ENCODE measurements at places on chromosomes 7 and 10.

GRCh38 chr10:118062798-118063238 lies 16.1 kb upstream of the RAB11FIP2 start:
- no peak for DNase-seq

DNA sequence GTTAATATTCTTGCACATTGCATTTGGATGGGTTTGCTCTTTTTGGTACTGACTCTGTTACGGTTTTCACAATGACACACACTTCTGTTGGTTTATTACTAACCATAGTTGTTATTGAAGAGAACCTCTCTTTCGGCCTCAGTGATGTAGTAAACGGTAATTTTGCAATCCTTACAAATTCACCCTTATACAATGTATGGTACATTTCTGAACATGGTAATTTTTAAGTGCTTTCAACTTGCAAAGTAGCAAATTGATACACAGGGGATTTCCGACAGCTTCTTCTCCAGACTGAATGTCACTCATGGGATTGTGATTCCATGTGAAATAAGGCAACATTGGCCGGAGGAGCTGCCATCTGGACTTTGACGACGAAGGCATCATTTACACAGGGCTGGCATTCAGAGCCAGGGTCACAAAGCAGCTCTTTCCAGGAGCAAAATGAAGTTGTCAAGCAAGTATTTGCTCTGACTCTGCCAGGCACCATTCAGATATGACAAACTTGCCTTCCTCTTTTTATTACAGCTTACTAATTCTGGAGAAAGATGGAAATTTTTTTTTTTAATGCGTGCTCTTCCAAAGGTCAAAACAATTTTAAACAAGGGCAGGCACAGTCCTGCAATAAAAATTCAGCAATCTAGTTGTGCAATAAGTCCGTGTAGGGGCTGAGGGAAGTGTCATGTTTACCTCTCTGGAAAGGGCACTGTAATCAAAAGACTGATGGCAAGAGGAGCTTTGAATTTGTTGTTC lies 711.5 kb upstream of the C7orf33 start:
- DNase-seq: no peak

- no peak for DNase-seq
These were observed 32.1 kb downstream of the ASB4 start for GRCh38 chr7:95517870-95518269.

- DNase-seq: no peak
These were observed 1.5 kb downstream of the FAM131B start for GRCh38 chr7:143360788-143361551.

DNA sequence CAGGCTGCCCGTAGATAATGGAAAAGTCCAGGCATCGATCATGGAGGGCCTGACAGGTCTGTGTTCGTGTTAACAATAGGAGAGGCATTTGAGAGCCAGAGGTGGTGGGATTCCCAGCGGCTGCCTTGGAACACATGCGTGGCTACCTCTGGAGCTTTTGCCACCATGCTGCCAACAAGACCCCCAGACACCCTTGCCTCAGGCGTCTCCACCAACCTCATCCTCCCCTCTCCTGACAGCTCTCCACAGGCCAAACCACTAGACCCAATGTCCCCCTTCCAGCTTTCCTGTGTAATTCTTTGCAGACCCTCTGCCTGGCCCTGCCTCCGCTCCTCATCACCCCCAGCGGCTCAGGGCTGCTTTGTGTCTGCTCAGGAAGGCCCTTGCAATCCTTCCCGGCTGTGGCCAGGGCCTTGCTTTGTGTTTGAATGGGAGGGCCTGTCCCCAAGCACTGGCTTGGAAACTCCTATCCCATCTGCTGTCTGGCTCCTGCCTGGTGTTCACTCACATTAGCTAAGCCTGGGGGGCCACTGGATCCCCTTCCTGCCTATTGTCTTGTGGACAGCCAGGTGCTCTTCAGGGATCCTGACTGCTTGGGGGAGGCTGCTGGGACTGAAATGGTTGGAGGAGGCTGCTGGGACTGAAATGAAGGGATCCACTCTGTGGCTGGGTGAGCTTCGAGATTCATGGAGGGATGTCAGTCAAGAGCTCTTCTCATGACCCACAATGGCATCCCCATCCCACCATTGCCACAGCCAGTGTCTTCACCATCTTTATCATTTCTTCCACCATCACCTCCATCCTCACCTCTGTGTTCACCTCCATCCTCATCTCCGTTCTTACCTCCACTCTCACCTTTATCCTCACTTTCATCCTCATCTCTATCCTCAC lies 60.8 kb upstream of the ELN start:
- no peak for DNase-seq

DNA sequence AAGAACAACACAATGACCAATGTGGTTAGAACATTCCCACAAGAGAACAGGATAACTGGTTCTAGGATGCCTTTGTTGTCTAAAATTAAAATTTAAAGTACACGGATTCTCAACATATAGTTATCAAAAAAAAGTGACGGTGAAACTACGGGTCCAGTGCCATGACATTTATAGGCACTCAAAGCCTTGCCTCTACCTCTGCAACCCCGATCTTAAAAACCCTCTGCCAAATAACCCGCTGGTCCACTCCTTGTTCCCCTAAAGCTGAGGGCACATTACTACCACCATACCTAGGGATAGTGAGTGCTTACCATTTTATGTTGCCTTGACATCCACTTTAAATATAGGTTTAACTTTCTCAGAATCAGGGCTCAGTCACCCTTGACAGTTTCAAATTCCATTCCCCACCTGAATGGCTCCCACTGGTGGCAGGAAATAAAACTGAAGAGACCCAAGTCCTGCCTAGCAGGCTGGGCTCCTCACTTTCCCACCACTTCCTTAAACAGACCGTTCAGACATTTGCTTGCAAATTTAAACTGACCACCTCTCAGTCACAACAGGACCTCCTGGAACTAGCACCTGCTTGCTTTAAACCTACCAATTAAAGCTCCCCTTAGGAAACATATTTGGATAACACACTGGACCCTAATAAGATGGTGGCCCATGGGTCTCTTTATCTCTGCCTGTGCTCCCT lies 169.9 kb upstream of the ASAH2 start:
- no peak for DNase-seq

- no peak for DNase-seq
These were observed 46.1 kb upstream of the ZMIZ1 start for GRCh38 chr10:79022565-79023230.

DNA sequence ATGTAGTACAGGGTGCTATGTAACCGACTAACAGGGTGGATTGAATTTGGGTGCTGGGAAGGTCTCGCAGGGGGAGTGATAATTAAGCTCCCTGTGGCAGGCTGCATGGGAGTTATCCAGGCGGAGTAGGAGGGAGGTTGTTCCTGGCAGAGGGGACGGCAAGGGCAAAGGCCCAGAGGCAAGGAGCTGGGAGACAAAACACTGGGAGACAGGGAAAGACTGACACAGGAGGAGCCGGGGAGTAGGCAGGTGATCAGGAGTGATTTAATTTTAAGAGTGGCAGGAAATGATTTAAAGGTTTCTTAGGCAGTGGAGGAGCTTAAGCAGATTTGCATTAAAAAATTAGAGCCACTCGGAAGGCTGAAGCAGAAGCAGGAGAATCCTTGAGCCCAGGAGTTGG lies 40.7 kb upstream of the LEP start:
- no peak for DNase-seq

Measured in NCI-H187 treated with DMSO at 0.1 percent for 48 hours (cell line).